ENCODE measurements at places on chromosomes 4 and X.

- DNase-seq: no peak
Measured at GRCh38 chrX:71169586-71169985, 24.9 kb downstream of the NLGN3 start.

- no peak for DNase-seq
Measured at GRCh38 chr4:107837776-107838618, 13.3 kb downstream of the SGMS2 start.

GRCh38 chr4:14269824-14270223 is 642.3 kb upstream of the BOD1L1 start:
- no peak for DNase-seq

DNA sequence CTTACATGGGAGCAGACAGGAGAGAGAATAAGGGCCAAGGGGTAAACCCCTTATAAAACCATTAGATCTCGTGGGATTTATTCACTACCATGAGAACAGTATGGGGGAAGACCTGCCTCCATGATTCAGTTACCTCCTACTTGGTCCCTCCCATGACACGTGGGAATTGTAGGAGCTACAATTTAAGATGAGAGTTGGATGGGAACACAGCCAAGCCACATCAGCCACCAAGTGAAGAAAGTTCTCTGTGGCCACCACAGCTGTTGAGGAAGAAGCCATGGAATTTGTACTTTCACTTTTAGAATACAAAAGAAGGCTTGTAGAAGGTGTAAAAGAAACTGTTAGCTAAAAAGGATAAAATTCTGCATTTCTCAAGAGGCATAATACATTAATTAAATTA is 67.0 kb upstream of the CXorf51A start:
- DNase-seq: no peak

DNA sequence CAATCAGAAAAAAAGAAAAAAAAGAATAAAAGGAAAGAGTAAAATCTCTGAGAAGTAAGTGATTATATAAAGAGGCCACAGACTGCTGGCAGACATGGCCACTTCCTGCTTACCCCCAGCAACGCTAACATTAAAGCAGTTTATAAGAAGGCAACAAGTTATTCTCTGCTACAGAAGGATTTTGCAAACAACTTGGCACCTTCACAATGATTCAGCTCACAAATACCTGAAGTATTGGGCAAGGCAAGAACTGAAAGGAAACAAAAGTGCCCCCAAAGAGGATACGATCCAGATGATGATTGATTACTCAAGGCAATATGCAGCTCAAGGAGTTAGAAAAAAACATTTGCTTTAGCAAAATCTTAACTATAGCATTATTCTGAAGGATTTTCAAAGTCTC is 718.8 kb downstream of the KLHL13 start:
- DNase-seq: no peak

GRCh38 chr4:122017296-122017695 is 65.4 kb upstream of the TRPC3 start:
- no peak for DNase-seq

GRCh38 chr4:121958777-121959176 is 6.9 kb upstream of the TRPC3 start:
- DNase-seq: no peak

GRCh38 chr4:6900956-6901355 is 8.7 kb upstream of the TBC1D14 start:
- no peak for DNase-seq
